ENCODE measurements at places on chromosomes 2 and 18.

- DNase-seq = no peak
These were observed 90.4 kb downstream of the PTRHD1 start for GRCh38 chr2:24702800-24703199.

GRCh38 chr2:159091381-159091780 is 122.9 kb downstream of the TANC1 start:
- no peak for DNase-seq

DNA sequence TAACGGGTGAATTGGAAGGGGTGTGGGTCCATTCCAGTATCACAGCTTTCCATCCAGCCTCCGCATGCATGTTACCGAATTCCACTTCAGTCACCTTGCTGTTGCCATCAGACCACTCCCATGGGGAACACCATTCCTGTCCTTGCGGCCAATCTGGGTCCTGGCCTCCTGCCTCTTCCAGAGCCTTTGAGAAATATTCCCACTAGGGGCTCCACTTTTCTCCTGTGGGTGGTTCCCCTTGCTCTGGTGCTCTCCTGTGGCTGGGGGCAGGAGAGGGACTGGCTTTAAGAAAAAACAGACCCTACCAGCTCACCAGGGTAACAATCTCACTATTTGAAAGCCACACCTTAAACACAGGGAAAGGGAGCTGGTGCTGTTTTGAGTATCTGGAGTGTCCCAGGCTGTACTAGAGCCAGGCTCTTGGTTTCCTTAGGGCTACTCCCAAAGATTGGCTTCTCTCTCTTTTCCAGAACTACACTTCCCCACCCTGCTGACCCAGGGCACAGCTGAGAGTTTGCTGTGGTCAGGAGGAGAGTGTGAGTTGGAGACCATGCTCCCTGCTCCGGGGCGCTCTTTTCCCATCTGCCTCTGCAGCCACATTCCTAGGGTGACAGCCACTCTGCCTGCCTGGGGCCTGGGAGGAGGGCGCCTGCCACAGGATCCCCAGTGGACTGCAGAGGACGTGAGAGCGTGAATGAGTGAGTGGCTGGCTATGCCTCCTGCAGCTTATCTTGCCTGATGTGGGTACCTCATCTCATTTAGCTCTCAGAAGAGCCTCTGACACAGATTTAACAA is 460.8 kb upstream of the HS6ST1 start:
- DNase-seq = no peak

- DNase-seq = no peak
These were observed 303.0 kb downstream of the ICOS start for GRCh38 chr2:204239411-204240165.

- DNase-seq = no peak
These were observed 194.7 kb downstream of the UXS1 start for GRCh38 chr2:105999211-105999989.

DNA sequence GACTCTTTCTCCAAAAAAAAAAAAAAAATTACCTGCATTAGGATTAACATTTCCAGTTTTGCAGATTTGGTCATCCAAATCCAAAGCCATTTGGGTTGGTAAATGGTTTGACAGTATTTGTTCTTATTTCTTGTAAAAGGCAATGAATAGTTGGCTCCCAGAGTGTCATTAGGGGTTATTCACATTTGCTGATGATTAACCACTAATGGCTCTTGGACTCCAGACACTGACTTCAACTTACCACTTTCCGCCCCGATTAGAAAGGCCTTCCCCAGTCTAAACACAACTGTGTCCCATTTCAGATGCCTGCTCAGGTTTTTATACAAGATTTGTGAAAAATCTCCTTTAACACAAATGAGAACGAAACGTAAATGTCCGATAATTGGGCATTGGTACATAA is 9.6 kb upstream of the TGIF1 start:
- no peak for DNase-seq

DNA sequence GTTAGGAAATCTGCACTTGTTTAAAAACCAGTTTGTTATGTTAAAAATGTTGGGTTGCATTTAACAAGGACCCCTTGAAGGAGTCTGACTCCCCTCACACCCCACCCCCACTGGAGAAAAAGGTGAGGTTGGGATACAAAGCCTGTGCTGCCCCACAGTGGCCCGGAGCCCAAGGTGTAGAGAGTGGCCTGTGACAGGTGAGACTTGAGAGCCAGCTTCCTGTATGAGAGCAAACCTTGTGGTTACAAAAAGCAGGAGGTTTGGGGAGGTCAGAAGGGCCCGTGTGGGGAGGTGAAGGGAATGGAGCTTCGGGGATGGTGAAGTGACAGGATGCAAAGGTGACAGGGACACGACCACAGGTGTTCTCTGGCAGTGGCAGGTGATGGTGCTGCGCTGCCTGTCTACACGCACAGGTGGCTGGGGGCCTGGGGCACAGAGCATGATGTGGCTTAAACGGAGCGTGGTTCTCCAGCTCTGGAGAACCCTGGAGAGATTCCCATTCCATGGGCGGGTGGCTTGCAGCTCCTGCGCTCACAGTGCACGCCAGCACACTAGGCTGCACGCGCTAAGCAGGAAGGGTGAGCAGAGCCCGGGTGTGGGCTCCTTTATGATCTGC is 29.0 kb downstream of the IMPA2 start:
- DNase-seq = no peak

- no peak for DNase-seq
These were observed 651 bp upstream of the STAM2 start for GRCh38 chr2:152176113-152176714.
